Femur (tissue), 1 donor: ENCODE measurements at places on chromosomes 12 and 14.

GRCh38 chr12:99549651-99550050, 97.9 kb upstream of the GARIN6 start:
- DNase-seq, result no peak

DNA sequence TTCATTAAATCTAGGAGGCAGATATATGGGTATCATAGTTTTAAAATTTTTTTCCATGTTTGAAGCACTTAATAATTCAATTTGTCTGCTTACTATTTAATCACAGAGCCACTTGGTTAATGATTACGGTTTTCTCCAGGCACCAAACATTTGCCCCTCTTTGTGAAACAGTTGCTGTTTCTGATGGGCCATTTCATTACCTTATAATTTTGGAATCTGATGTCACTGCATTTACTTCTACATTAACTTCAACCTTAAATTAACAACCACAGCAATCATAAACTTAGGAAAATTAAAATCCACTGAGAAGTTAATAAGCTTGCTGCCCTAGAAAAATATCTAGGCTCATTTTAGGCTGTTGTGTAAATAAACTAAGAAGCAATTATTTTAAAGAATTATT, 17.0 kb downstream of the TMCC3 start:
- no peak for DNase-seq

DNA sequence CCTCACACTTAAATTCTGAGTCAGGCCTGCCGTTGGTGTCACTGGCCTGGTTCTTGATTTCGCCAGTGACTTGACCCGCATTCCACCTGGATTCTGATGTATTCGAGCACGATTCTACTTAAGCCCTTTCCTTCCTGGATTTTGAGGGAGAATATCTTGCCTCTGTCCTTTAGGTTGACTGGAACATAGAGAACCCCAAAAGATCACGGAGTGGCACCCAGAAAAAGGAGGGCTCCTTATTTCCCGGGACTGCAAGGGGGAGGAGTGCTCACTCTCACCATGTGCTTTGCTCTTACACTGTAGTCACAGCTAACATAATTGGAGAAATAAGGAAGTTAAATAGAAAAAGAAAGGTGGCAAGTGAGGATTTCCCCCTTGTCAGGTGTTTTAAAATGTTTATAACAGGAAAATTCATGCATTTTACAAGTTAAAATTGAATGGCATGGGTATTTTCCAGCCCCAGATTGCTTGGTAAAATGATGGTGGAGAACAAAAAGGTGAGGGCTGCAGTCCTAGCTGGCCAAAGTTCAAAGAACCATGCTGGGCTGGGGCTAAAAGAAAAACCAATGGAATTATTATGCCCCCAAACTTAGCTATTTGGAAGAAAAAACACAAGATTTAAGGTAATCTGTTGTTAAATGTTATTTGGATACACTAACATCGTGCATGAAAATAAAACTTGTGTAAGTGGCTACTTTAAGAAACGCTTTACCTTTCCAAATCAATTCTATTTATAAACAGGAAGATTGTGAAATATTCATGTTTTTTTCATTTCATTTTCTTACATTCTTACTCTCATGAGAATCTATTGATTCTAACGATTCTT, 8.9 kb downstream of the FOXA1 start:
- DNase-seq, result no peak

DNA sequence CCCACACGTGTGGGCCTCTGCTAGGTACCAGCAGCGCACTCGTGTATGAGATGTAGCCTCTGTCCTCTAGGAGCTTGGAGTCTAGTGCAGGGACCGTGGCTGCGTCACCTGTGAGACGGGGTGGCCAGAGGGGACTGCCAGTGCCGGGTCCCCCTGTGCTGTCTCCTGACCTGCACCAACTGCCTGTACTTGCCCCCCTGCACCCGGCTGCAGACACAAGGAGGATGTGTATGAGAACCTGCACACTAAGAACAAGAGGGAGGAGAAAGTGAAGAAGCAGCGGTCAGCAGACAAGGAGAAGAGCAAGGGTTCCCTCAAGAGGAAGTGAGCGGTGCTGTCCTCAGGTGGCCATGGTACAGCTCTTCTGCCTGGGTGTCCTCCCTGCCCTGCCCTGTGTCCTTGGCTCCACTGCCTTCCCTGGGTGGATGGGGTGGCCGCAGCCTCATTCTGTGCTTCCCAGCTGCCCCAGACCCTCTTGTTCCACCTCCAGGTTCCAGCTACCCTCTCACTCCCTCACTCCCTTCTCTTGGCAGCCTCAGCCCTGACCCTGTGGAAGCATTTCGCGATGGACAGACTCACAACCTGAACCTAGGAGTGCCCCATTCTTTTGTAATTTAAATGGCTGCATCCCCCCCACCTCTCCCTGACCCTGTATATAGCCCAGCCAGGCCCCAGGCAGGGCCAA, 9.6 kb downstream of the PTPN6 start:
- DNase-seq, result peak; percentile 49

- DNase-seq, result no peak
These were observed 824.2 kb downstream of the SLC16A7 start for GRCh38 chr12:60419986-60420385.

DNA sequence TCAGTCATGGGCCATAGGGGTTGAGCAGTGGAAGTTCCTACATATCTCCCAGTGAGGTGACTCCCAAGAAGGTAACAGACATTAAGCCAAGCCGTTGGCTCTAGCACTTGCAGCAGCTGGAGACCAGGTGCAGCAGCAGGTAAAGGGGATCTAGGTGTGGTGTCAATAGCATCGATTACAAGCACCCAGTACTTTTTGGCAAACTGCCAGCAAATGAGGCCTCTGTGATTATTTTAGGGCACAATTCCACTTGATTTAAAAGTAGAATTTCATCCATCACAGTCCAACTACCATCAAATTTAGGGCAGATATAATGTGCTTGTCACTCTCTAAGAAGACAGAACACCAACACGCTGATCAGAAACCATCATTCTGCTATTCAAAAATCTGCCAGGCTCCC, 224.1 kb upstream of the EGLN3 start:
- no peak for DNase-seq

- DNase-seq, result no peak
These were observed 312.3 kb downstream of the PAWR start for GRCh38 chr12:79378496-79378895.

- DNase-seq, result no peak
These were observed 35.8 kb downstream of the NUMB start for GRCh38 chr14:73422515-73422914.

GRCh38 chr14:39581474-39581873, 149.2 kb upstream of the FBXO33 start:
- DNase-seq, result no peak
